Left kidney (tissue), 8 donors: ENCODE measurements at places on chromosomes 3 and 15.

GRCh38 chr15:33089878-33090757 is 104.4 kb downstream of the FMN1 start:
- DNase-seq, result no peak

- no peak for DNase-seq
These were observed 55.6 kb downstream of the AP4E1 start for GRCh38 chr15:50964075-50964474.

DNA sequence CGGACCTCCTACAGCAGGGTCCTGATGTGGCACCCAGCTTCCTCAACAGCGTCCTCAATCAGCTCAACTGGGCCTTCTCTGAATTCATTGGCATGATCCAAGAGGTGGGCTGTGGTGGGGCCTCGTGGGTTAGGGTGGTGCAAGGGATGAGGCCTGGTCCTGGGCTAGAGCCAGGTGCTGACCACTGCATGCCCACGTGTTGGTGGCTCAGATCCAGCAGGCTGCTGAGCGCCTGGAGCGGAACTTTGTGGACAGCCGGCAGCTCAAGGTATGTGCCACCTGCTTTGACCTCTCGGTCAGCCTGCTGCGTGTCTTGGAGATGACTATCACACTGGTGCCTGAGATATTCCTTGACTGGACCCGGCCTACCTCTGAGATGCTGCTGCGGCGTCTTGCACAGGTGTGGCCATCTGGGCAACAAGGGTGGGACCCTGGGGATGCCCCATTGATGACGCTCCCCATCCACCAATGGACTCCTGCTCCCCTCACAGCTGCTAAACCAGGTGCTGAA is 3.8 kb downstream of the AMIGO3 start:
- DNase-seq, result no peak

DNA sequence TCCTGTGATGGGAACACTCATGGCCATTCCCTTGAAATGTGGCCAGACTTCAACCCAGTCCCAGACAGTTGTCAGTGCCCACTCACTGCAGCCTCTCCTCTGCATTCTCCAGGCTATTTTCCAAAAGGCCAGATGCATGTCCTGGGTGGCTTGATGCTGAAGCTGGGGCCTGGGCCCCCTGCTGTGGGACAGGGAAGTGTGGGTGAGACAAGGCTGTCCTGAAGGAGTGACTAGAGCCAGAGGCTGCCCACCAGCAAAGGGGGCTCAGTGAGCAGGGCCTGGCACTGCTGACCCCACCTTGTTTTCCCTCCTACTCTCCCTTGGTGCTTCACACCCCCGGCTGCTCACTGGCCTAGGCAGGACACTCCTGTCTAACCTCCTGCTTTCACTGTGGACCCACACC is 11.9 kb downstream of the CISH start:
- no peak for DNase-seq

DNA sequence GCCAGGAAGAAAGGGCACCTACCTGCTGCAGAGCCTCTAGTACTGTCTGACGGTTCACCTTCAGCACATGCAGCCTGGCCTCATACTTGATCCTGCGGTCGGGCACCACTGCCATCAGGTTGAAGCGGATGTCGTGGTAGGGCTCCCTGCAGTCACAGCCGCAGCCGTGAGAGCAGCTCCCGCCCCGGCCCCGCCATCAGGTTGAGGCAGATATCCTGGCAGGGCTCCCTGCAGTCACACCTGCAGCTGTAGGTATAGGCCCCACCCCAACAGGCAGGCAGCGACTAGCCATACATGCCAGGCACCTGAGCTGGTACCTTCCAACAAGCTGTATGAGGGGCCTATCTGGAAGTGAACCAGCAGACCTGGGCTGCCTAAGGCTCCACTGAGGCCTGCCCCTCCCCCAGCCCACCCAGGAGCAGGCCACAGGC is 38.7 kb downstream of the SEMA3G start:
- no peak for DNase-seq
